ENCODE measurements at places on chromosomes 16 and 17.
A peak's percentile ranks its signal among the peaks of the same experiment; 100 is the strongest.

DNA sequence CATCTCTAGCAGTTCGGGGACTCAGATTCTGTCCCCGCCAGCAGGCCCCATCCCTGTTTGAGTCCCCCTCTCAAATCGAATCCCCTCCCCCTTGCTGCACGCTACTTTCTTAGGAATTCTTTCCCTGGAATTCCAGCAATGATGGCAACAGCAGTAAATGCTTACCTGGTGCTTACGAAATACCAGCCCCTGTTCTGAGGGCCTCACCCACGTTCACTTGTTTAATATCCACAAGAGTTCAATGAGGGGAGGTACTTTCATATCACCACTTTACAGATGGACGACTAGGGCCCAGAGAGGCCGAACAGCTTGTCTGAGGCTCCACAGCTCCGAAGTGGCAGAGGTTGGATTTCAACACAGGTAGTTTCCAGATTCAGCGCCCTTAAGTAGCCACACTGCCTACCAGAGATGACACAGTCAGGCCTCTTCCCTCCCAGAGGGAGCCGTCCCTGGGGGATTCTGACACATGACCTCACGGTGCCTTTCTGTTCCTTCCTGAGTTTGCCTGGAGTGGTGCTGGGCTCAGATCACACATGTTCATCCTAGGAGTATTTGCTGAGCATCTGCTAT lies 120.7 kb upstream of the GSE1 start:
- no peak for DNase-seq

DNA sequence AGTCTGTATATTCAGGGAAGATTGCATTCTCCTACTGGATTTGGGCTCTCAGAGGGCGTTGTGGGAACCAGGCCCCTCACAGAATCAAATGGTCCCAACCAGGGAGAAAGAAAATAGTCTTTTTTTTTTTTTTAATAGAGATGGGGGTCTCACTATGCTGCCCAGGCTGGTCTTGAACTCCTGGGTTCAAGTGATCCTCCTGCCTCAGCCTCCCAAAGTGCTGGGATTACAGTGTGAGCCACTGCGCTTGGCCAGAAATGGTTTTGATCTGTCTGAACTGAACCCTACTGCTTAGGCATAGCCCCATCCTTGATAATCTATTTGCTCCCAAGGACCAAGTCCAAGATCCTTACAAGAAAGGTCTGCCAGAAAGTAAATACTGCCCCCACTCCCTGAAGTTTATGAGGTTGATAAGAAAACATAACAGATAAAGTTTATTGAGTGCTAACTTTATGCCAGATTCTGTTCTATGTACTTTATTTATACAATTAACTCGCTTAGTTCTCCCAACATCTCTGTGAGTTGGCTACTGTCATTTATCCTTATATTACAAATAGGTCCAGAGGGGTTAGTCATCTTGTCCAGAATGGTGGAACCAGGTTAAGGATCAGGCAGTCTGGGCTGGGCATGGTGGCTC lies 13.5 kb downstream of the G6PC1 start:
- DNase-seq: no peak

DNA sequence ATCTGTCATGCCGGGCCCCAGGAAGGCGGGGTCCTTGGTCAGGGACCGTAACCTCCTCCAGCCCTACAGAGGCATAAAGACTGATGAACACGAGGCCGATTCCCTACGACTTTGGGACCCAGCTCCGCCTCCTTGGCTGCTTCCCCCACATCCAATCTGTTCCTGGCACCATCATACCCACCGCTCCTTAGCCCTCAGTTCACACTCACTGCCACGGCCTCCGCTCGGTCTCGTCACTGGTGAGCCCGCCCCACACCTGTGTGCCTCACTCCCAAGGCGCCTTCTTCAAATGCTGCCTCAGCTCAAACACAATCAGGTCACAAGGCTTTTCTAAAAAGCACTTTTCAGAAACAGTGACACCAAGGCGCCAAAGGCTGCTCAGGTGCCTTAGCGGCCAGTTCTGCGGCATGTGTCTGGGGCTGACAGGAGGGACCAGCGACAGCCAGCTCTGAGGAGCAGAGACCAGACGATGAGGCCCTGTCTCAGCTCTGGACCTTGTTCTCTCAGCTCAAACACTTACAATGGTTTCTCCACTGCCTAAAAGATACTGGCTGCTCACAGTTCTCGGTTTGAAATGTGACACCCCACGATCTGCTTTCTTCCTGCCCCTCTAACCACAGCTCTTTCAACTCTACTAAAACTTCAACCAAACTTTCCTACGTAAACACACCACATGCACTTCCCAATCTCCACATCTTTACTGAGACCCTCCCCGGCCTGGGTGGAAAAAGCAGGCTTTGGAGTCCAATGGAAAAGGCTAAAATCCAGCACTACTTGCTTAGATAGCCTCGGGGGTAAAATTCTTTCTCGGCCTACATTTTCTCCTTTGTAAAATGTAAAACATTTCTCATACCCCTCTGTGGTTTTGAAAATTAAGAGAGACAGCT lies 33.2 kb downstream of the CYB5D2 start:
- DNase-seq: peak; percentile 6

- DNase-seq: no peak
Measured at GRCh38 chr16:78522327-78522726, 422.9 kb downstream of the WWOX start.

- DNase-seq: peak; percentile 60
Measured at GRCh38 chr17:37358098-37358829, 17.5 kb upstream of the C17orf78 start.

- DNase-seq: no peak
Measured at GRCh38 chr17:21535686-21536375, 156.5 kb upstream of the KCNJ18 start.

DNA sequence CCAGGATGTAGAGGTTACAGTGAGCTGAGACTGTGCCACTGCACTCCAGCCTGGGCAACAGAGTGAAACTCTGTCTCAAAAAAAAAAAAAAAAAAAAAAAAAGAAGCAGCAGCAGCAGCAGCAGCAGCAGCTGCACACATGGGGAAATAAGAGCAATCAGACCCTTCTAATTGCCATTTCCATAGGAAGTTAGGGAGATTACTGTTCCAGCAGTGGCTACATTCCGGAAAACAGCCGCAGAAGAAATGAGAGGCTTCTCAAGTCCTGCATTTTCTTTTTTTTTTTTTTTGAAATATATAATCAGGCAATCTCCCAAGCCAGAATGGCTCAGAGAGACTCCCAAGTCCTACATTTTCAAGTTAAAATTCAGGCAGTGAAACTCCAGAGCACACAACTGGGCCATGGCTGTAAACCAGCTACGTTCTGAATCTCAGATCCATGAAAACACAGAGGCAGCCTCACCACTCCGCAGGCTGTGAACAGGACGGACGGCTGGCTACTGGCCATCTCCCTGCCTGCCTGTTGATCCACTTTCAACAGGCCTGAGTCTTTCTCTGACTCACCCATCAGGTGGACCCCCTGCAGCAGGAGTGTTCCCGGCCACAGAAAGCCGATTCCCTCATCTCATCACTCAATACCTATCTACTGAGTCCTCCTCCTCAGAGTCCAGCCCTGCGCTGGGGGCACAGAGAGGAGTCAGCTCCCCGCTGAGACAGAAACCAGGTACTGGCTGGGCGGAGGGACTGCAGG lies 15.0 kb downstream of the TRPV1 start:
- DNase-seq: peak; percentile 86

GRCh38 chr17:65553009-65553645 lies 8.3 kb downstream of the AXIN2 start:
- peak; percentile 89 for DNase-seq

DNA sequence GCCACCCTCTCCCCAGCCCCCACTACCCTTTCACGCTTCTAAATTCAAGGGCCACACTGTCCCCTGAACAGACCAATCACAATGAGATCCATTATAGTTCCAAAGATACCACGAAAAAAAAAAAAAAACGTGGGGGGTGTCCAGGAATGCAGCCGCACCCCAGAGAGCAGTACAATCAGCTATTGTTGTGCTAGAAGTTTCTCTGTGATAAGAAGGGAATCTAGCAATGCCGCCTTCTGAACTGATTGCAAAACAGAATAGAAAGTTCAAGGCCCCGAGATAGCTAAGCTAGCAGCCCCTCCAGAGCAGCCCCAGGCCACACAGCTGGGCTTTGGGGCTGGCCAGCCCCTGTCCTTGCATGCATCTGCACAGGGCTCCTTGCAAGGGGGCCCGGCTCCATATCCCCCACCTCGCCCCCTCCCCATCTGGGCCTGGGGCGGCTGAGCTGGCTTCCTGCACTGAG lies 86.9 kb upstream of the CBX4 start:
- no peak for DNase-seq

DNA sequence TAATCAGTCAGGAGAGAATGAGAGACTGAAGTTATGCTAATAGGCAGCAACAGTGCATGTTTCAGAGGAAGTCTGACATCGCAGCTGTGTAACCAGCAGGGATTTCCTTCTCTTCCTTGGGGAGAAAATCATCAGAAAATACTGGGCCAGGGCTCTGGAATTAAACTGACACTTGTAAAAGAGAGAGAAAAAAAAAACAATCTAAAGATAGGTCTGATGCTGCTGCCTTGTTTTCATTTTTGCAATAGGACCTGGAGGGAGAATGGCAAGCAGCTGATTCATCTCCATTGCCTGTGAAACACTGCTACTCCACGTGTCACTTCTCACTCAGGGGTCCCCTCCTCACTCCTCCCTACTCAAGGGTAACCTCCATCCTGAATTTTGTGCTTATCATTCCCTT lies 17.7 kb upstream of the CORO6 start:
- DNase-seq: peak; percentile 37

DNA sequence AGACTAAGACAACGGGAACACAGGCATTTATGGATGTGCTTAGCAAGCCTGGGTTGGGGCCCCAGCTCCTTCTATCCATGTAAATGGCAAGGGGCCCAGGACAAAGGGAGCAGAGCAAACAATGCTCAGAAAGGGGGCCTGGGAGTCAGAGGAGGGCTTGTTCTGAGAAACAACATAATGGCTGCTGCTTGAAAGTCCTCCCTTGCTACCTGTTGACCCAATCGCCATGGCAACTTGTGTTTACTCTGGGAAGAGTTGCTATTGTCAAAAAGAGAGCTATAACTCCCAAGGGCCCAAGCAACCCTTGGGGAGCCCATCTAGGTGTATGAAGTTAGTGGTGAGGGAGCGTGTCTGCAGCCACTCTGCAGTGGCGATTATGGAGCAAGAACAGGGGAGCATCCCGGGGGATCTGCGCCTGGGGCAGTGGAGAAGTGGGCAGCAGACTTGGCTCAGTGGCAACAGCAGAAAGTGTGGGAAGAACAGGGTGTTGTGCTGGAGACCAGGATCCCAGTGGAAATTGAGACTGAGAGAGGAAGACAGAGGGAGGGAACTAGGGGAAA lies 118.7 kb upstream of the NLRP1 start:
- no peak for DNase-seq

GRCh38 chr17:18309202-18309601 lies 5.6 kb downstream of the TOP3A start:
- DNase-seq: no peak

DNA sequence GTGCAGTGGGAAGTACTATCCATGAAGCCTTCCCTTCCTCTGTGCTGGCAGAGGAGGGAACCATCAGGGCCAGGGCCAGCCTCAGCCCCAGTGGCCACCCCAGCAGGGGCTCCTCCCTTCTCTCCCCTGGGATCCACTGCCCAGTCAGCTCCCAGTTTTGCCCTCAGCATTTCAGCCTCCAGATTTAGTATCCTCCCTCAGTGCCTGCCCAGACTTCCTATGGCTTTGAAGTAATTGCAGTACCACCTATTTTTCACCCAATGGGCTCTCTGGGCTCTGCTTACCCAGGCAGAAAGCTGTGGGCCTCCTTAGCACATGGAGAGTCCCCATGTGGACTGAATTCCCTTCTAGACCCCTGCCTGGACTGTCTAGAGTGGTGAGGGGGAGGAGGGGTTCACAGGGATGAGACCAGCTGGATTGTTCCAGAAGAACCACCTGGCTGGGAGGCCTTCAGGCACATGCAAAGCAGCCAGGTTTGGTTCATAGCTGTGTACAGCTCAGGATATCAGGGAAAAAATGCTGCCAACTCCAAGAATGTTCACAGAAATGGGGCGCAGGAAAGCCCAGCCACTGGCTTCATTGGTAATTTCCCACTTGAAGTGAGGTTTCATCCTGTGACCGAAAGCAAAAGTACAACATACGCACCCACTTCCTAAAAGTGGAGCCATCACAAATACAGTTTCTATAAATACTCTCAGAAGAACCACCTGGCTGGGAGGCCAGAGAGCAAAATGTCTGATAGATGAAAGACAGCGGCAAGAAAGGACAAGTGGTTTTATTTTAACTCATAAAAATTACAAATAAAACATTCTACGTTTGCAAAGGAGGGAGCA lies 15.2 kb upstream of the HERPUD1 start:
- DNase-seq: no peak

- no peak for DNase-seq
Measured at GRCh38 chr17:59190806-59191205, 19.0 kb upstream of the SMG8 start.

DNA sequence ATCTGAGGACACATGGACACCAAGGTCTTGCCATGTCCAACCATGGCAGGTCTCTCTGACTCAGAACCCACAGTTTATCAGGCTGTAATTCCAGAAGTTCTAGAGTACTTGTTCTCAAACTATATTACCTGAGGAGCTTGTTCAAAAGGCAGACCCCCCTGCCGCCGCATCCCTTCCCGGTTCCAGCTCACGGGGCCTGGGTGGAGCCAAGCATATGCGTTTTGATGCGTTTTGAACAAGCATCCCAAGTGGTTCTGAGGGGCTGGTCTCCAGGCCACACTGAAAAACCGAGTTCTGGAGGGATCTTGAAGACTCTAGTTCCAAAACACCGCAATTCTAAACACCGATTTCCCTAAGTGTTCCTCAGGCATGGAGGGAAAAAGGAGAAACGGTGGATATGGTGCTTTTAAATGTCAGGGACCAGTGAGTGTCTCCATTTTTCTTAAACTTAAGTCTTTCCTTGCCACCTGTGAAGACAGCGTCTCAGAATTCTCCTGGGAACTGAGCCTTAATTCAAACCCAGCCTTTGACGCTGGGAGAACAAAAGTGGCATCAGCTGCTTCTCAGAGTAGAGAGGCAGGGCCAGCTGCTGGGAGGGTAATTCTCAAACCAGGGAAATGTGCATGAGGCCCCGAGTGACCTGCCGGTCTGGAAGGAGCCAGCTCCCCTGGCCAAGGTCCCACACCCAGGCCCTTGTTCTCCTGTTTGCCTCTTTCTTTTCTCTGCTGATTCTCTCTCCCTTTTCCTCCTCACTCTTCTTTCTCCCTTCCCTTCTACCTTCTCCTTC lies 84.4 kb upstream of the PLCG2 start:
- DNase-seq: peak; percentile 24

DNA sequence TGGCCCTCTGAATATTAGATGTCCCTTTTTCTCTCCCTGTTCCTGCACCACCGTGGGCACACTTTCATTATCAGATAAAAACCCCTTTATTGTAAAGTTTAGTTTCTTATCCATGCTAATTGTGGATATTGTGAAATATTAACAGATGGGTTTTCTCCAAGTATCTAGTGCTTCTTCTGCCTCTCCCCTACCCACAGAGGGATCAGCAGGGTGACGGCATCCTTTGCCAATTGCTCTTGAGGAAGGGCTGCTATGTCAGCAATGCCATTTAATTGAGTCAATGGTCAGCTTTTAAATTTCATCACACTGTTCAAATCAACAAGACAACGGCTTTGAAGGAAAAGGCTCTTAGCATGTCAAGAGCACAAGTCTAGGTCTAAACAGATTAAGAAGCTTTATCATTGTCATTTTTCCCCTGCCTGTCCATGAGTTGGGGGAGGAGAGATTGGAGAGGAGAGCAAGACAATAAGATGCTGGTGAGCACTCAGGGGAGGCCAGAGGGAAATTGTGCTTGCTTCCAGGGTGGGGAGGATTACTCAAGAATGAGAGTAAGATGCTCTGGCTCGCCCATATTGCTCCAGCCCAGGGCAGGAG lies 443.0 kb upstream of the CCL2 start:
- DNase-seq: no peak

GRCh38 chr17:38539386-38539785 lies 66.4 kb downstream of the SRCIN1 start:
- DNase-seq: no peak

- DNase-seq: no peak
Measured at GRCh38 chr17:17130077-17130844, 75.9 kb downstream of the PLD6 start.
